GM04504 (cell line): ENCODE measurements at places on chromosomes 5 and 9.

DNA sequence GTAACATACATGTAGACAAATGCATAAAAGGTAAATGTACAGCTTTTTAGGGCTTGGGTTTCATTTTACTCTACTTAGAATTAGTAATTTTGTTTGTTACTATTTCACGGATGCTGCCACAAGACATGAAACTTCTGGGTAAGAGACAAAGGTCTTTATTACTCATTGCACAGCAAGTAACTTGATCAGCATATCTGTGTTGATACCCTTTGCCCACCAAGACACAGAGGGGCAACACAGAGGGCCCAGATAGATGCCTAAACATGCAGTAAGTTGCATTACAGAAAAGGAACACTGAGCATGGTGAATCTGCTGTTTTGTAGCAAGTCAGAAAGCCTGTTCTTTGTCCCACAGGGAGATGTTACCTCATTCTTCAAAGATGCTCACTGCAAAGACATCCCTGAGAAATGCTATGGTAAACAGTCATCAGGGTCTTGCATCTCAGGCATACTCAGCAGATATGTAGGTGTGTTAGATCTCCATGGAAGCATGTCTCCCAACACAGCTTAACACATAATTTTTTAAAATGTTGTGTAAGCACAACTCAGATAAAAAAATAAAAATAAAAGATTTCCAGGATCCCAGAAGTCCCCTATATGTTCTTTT lies 10.3 kb downstream of the ITGA2 start:
- DNase-seq: no peak

GRCh38 chr5:41067714-41068568 lies 3.2 kb downstream of the MROH2B start:
- no peak for DNase-seq

GRCh38 chr9:122904466-122904822 lies 715 bp downstream of the RC3H2 start:
- no peak for DNase-seq

DNA sequence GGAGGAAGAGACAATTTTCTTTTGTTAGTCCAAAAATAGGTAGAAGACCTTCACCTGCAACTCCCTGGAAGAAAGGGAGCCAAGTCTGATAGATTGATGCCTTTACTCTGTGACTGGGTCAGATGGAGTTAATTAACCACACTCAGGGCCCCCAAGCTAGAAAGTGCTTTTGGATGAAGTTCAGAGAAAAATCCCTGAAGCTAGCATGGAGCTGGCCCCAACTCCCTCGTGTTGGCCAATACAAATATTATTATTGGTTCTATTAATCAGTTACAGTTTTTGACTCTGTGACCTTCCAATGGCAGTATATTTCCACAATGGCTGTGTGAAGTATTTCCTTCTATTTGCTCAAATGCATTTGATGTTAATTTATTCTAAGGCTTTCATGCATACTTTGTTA lies 1753.5 kb downstream of the EFNA5 start:
- DNase-seq: no peak

GRCh38 chr5:32827981-32828380 lies 116.9 kb downstream of the NPR3 start:
- no peak for DNase-seq
